ENCODE measurements at places on chromosomes 11 and 22.

- no peak for DNase-seq
Observed at GRCh38 chr11:38315151-38315550, 1717.1 kb upstream of the RAG2 start.

- no peak for DNase-seq
Observed at GRCh38 chr22:37775785-37776638, 31.7 kb upstream of the GCAT start.

GRCh38 chr11:44791316-44791925, 64.7 kb downstream of the TSPAN18 start:
- DNase-seq = no peak

DNA sequence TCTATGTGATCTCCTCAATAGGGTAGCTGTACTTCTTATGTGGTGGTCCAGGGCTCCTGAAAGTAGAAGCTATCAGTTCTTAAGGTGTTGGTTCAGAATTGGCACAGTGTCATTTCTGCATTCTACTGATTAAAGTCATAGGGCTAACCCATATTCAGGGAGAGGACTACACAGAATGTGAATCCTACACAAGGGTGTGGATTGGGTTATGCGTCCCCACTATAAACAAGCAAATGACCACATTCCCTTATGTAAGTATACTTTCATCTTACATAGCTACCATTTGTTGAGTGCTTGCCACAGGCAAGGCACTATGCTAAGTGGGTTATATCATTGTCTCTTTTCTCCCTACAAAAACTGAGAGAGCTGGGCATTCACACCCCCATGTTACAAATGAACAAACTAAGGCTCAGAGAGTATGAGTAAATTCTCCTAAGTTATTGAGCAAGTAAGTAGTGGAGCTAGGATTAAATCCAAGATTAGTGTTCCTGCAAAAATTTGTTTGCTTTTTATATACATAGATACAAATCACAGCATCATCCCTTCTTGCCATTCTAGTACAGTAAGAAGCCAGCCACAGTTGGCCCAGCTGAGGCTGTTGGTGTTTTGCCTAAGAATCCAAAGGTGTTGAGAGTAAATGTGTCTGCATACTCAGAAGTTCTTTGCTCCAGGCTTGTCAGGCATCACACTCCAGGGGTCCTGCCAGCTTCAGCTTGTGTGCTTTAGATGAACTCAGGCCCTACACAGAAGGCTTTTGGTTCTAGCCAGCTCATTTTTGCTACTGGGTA, 157.8 kb downstream of the KIF18A start:
- no peak for DNase-seq

- no peak for DNase-seq
Observed at GRCh38 chr22:27309697-27310096, 491.9 kb downstream of the MN1 start.

GRCh38 chr11:111413849-111414248, 34.8 kb upstream of the POU2AF1 start:
- no peak for DNase-seq

GRCh38 chr11:67099831-67100324, 19.2 kb upstream of the KDM2A start:
- no peak for DNase-seq

DNA sequence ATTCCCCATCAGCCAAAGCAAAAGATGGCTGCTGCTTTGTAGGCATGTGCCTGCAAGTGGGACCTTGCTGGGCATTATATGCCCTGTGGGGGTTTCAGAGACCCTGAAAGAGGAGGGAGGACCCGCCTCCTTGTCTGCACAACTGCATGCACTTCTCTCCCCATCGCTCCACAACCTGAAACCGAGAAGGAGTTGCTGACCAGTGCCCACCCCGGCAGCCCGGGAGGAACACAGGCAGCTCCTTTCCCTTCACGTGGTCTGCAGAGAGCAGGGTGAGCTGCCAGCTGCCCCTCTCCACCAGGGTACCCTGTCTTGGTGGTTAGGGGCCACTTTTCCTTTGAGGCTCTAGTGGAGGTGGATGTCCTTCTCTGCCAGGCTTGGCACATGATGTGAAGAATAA, 1.4 kb upstream of the TMEM132A start:
- no peak for DNase-seq

DNA sequence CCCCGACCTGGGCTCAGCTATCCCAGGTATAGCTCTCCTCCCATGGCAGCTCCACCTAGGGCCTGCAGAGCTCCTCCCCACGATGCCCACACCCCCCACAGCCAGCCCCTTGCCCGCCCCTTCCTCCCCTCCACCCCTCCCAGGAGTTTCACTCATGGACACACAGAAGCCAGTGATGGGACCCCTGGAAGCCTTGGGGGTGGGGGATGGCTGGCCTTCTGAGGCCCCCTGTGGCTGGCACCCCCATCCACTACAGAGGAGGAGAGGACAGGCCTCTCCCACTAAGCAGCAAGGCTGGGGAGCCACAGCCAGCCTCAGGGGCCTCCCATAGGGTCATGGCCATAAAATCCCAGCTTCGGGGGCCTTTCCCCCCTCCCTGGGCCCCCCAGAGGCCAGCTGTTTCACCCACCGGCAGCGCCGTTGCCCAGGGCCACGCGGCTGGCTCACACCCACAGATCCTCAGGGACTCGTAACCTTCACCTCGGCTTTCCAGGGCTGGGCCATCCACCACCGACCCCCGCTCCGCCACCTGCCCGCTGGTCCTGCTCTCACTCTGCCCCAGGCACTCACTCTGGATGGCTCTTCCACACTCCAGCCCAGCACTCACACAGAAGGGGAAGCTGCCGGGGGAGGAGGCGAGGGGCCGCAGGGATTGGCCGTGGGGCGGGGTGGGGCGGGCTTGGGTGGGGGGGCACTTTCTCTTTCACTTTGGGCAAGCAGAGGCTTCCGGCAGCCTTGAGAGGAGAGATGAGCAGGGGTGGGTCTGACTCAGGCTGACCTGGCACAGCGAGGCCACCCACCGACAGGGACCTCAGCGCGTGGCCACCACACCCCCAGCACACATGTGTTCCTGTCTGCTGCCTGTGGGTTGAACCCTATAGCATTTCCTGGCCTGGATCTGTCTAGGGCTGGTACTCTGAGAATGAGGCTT, 2.2 kb downstream of the SLC25A22 start:
- peak; percentile 69 for DNase-seq

DNA sequence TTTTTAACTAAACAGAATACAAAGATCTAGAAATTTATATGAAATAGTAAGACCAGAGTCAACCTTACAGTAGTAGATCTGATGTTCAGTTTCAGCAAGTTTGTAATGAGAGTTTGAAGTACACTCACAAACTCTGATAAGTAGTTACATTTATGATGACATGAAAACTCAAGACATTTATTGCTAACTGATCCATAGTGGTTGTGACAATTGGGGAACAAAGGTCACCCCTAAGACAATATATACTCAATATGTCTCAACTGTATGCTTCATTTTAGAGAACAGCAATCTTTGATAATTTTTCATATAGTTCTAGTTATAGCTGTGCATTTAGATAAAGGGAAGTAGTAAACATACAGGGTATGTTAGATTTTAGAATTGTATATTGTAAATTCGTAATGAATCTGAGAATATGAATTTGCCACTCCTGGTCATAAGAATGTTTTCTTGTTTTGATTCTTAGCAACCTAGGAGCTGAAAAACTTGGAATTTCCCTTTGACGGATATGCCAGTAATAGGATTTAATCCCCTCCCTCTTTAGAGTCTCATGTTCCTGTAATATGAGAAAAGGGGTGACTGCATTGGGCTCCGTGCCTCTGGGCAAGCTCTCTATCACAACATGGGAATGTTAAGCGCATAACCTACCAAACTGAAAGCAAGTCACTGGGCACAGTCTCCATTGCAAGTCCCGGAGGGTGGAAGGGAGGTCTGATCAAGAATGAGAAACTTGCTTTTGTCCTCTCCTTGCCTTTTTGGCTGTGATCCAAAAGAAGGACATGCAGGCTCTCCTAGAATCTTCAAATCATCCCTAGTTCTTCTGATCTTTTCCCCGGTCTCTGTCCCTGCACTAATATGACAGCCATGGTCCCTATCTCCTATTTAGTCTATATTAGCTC, 11.4 kb downstream of the OR10D3 start:
- DNase-seq = no peak

GRCh38 chr11:107787733-107788132, 70.9 kb downstream of the SLC35F2 start:
- no peak for DNase-seq

DNA sequence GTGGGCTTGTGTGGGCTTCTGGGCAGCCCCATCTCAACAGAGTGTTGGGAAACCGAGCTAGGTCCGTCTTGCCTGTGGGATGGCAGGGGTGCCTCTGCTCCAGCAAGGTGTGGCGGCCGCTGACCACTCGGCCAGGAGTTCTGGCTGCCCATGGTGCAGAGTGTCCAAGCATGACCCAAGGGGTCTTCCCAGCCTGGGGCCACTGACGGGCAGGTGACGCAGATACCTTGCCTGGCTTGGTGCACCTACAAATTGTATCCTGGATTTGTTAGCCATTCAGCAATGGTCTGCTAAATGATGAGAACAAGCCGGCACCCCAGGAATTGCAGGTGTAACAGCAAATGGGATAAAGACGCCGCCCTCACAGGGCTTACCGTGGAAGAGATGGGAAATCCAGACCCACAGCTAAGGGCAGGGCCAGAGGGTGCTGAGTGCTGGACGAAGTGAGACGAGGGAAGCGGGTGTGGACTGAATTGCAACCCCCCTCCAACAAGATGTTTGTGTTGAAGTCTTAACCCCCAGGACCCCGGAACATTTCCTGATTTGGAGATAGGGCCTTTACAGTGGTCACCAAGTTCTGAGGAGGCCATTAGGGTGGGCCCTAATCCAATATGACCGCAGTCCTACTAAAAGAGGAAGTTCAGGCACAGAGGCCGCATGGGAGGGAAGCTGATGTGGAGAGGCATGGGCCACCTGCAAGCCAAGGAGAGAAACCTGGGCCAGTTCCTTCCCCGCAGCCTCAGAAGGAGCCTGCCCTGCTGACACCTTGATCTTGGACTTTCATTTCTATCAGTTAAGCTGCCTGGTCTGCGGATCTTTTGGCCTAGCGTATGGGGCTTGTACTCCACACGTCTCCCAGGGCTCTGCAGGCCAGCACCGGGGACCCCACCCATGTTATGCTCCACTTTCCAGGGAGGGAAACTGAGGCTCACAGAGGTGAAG, 45.2 kb upstream of the LINC01488 start:
- DNase-seq = no peak

DNA sequence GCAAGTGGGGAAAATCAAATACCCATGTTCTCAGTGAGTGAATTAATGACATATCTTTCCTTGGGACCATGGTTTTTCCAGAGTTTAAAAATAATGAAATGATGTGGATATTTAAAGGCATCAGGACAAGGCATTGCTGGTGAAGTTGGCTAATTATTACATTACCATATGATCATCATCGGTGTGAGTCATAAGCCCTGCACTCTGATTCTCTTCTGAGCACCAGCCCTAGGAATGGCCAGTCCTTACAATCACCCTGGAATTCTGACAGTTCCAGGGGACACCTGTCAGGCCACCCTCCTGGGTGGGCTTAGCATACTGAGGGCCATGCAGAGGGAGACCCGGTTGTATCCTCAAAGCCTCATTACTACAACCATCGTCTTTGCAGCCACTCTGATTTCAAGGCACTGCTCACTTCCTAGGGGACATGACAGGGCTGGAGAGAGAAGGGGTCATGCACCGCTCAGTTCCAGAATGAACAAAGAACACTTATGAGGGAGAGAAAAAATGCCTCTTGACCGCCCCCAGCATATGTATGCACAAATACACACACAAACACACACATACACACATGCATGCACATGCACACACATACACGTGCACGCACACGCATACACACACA, 365.0 kb downstream of the MIAT start:
- no peak for DNase-seq

- no peak for DNase-seq
Observed at GRCh38 chr11:65781152-65781961, 581 bp upstream of the AP5B1 start.

DNA sequence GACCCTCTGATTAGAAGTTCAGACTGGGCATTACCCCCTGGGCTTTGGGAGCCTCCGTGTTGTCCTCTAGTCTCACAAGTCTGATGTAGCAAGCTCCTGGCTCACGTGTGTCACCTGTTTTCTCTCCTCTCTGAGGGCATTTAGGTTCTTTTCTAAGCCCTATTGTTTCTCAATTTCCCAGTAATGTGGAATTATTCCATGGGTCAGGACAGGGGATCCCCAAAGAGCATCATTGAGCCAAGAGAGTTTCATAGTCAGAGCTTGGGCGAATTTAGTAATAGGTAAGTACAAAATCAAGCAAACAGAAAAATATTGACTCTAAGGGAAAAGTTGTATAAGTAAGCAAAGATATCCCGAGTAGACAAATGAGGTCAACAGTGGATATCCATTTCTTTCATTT, 57.3 kb downstream of the PPP6R2 start:
- DNase-seq = no peak

DNA sequence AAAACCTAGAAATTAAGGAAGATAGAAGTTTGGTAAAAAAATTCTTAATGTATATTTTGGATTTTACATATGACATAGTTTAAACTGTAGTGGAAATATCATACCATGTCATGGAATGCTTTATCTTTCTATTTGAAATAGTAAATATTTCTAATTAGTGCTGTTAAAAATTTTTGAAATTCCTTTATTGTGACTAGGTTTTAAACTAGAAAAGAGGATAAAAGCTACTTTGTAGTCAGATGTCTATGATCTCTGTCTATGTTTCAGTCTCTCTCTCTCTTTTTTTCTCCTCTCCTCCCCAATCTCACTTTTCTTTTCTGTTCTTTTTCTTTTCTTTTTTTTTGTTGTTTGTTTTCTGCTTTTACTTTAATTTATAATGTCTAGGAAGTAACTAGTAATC, 226.2 kb downstream of the TMEM135 start:
- no peak for DNase-seq

GRCh38 chr11:128048121-128048520, 539.2 kb downstream of the ETS1 start:
- no peak for DNase-seq

DNA sequence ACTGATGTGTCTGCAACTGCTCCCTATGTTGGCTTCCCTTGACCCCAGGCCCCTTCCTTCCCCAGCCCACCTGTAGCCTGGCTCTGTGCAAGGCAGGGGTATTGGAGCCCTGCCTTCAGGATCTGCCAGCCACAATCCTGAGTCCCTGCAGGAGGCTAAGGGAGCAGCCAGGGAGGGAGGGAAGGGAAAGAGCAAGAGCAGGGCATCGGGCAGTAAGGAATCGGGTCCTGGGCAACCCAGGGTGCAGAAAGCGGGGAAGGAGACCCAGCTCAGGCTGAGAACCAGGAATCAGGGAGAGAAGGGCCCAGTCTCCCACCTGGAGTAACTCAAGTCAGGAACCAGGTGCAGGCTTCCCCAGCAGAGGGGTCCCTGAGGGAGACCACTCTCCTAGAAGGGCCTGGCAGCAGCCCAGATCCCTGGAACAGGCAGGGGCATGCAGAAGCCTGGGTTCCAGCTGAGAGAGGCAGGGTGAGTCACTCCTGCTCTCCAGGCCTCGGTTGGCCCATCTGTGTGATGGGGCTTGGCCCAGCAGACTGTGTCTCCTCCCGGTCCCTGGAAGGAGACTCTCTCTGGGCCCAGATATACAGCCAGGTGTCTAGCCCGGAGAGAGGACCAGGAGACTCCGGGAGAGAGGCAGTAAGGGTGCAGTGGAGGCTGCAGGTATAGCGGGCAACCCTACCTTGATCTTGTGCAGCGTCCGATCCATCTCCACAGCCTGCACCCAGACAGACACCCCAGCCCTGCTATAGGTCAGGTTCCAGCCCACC, 13.4 kb downstream of the STARD10 start:
- no peak for DNase-seq

- DNase-seq = no peak
Observed at GRCh38 chr22:20155330-20156041, 4.6 kb upstream of the CCDC188 start.
